ENCODE measurements at places on chromosomes 5 and 9.

- no peak for DNase-seq
These were observed 17.5 kb downstream of the IRF1 start for GRCh38 chr5:132473019-132473531.

GRCh38 chr5:132388244-132389050 is 18.9 kb downstream of the SLC22A5 start:
- peak; percentile 60 for DNase-seq

DNA sequence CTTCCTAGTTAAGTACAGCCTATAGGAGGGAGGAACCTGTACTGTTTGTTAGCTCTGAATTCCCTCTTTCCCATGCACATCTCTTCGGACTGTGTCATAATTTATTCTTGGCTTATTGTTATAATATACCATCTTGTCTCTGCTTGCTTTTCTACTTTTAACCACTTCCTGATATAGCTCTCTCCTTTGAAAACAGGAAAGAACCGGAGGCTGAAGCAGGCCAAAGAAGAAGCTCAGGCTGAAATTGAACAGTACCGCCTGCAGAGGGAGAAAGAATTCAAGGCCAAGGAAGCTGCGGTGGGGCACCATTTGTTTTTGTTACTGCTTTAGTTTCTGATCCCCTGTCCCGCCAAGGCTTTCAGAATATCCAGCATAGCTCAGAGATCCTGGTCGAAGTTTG is 4.8 kb downstream of the ATP6V1G1 start:
- DNase-seq, result no peak

- DNase-seq, result no peak
These were observed 331.0 kb upstream of the TLE4 start for GRCh38 chr9:79240774-79241173.

GRCh38 chr9:76693912-76694311 is 70.3 kb upstream of the PCA3 start:
- no peak for DNase-seq

DNA sequence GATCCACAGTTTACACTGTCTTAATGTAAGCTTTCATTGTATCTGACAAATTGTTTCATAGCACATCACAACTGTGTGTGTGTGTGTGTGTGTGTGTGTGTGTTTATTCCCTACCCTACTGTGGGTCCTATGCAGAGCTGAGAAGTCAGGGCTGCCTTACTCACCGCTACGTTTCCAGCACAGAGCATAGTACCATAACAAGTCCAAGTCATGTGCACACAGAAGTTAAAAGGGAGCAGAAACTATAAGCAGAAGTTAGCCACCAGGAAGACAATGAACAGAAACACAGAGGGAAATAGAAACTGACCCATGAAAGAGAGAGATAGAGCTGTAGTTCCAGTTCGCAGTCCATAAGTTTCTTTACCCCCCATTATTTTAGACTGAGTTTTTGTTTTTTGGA is 38.2 kb upstream of the DMXL1 start:
- DNase-seq, result no peak

- peak; percentile 77 for DNase-seq
These were observed 52.7 kb downstream of the RNF145 start for GRCh38 chr5:159156426-159157238.
